ENCODE measurements at places on chromosomes 16 and 17.

GRCh38 chr16:53756275-53756996, 52.5 kb downstream of the FTO start:
- no peak for DNase-seq

GRCh38 chr17:78896091-78896833, 6.7 kb downstream of the CEP295NL start:
- DNase-seq, result no peak

DNA sequence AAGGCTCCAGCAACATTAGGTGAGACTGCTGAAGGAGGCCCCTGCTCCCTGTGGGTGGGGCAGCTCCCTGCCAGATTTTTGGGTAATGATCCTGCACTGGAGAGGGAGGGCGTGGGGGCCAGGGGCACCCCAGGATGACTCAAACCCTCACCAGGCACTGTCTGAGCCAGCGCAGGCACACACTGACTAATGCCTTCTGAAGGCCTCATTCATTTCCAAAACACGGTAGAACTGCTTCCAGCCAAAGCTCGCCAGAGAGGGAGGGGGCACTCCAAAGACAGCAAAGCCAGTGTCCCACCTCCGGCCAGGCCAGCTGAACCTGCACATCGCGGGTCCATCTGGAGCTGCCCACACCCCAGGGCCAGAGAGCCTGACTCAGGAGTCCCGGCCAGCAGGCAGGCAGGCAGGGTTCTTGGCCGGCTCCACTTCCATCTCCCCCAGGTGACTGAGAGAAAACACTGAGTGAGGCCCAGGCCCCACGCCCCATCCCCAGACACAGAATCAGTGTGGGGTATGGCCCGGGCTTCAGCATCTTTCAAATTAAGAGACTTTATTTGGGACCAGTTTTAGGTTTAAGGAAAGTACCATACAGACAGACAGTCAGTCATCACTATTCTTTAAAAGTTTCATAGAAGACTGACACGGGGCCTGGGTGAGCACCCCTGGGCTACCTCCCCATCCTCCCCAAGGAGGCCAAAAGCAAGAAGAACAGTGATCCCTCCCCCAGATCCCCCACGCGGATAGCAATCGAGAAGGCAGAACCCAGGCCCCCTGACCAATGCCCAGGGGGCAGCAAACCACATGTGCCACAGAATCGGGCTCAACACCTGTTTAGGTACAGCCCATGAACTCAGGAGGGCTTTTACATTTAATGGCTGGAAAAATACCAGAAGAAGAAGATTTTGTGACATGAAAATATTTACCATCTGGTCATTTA, 2.3 kb downstream of the PIEZO1 start:
- DNase-seq, result no peak

DNA sequence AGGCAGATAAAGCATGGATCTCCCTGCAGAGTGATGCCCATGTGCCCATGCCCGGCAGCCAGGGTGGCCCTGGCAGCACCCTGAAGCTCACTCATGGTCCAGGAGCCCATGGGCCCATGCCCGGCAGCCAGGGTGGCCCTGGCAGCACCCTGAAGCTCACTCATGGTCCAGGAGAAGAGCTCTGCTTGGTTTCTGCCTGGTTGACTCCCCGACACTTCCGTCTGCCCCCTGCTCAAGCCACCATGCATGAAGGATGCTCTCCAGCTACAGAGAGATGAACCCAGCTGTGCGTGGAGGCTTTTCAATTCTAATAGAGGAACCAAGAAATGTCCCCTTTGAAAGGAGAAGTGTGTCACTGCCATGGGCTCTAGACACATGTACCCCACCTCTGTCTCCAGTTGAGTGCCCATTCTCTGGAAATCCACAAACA, 8.7 kb downstream of the CCL17 start:
- DNase-seq, result no peak

GRCh38 chr17:57946798-57947358, 8.3 kb downstream of the CUEDC1 start:
- no peak for DNase-seq

Data from left renal cortex interstitium (tissue), 4 donors.